ENCODE measurements at places on chromosomes 7 and 10. TPM values are rescaled to one million over a fixed set of nuclear protein-coding genes. Genes with fewer than 3 reads are reported as not detected.

GRCh38 chr10:60513281-60513680, 123.6 kb upstream of the ANK3 start:
- no peaks in the 10 kb centered on the region for H3K36me3 ChIP-seq
- H3K4me3 ChIP-seq: no peak overlapping the region

- no peak overlapping the region for H3K27ac ChIP-seq
- no peaks in the 10 kb centered on the region for H3K27me3 ChIP-seq
- H3K4me3 ChIP-seq: no peak overlapping the region
- H3K4me1 ChIP-seq: no peaks in the 10 kb centered on the region
- H3K36me3 ChIP-seq: no peaks in the 10 kb centered on the region
- DNase-seq: no peak
Measured at GRCh38 chr10:60044242-60044641, 137.9 kb upstream of the CCDC6 start.

GRCh38 chr10:128191847-128192246, 65.6 kb upstream of the MKI67 start:
- H3K4me3 ChIP-seq: no peak overlapping the region
- H3K36me3 ChIP-seq: no peaks in the 10 kb centered on the region
- no peaks in the 10 kb centered on the region for H3K4me1 ChIP-seq
- no peaks in the 10 kb centered on the region for H3K27me3 ChIP-seq

GRCh38 chr7:74495112-74496086, 41.7 kb downstream of the GTF2IRD1 start:
- no peak overlapping the region for H3K4me3 ChIP-seq
- no peaks in the 10 kb centered on the region for H3K36me3 ChIP-seq
- DNase-seq: no peak

Gene SLC26A5
- total RNA-seq: 3.6 TPM
